ENCODE measurements at places on chromosomes 5 and 9.

GRCh38 chr9:75170898-75171360, 82.6 kb downstream of the OSTF1 start:
- H3K4me3 ChIP-seq = no peak overlapping the region
- H3K27me3 ChIP-seq = no peaks in the 10 kb centered on the region
- H3K27ac ChIP-seq = no peak overlapping the region
- peaks cover 34% of the 10 kb centered on the region for H3K36me3 ChIP-seq

GRCh38 chr9:88435336-88435735, 47.1 kb downstream of the SPIN1 start:
- H3K4me3 ChIP-seq = no peak overlapping the region
- no peaks in the 10 kb centered on the region for H3K4me1 ChIP-seq
- no peak overlapping the region for H3K27ac ChIP-seq
- no peak for DNase-seq
- no peaks in the 10 kb centered on the region for H3K27me3 ChIP-seq

DNA sequence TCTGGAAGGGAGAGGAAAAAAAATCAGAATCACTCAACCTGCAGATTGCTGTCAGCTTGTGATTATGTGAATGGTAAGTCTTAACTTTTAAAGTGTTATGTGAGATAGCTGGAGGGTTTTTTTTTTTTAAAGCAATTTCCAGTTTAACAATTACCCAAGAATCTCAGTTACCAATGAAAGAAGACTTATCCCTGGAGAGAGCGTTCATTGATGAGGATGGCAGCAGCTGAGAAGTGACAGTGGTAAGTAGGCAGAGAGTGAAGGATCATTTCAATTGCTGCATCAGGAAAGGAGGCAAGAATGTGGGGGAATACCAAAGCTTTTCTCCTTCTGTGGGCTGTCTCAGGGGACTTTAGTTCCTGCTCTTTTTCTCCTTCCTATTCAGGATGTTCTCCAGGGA, 370.2 kb upstream of the C9orf72 start:
- no peak for DNase-seq
- no peaks in the 10 kb centered on the region for H3K4me1 ChIP-seq
- H3K4me3 ChIP-seq = no peak overlapping the region
- no peaks in the 10 kb centered on the region for H3K36me3 ChIP-seq
- H3K27me3 ChIP-seq = no peaks in the 10 kb centered on the region

- DNase-seq = no peak
- no peaks in the 10 kb centered on the region for H3K36me3 ChIP-seq
- peaks cover 12% of the 10 kb centered on the region for H3K4me1 ChIP-seq
- no peak overlapping the region for H3K27ac ChIP-seq
These were observed 435.7 kb downstream of the SH3GL2 start for GRCh38 chr9:18014556-18014955.

- H3K27me3 ChIP-seq = no peaks in the 10 kb centered on the region
- H3K36me3 ChIP-seq = peaks cover 13% of the 10 kb centered on the region
- H3K4me3 ChIP-seq = no peak overlapping the region
- H3K4me1 ChIP-seq = peaks cover 11% of the 10 kb centered on the region
- DNase-seq = peak; percentile 75
- no peak overlapping the region for H3K27ac ChIP-seq
These were observed 74.3 kb downstream of the AMBP start for GRCh38 chr9:114003758-114004157.

GRCh38 chr5:172389578-172390112, 64.7 kb downstream of the SH3PXD2B start:
- no peak overlapping the region for H3K27ac ChIP-seq
- no peaks in the 10 kb centered on the region for H3K27me3 ChIP-seq
- DNase-seq = no peak
- peaks cover 14% of the 10 kb centered on the region for H3K36me3 ChIP-seq

Measured in esophagus muscularis mucosa (tissue), 4 donors.